ENCODE measurements at places on chromosomes 7 and 10.

DNA sequence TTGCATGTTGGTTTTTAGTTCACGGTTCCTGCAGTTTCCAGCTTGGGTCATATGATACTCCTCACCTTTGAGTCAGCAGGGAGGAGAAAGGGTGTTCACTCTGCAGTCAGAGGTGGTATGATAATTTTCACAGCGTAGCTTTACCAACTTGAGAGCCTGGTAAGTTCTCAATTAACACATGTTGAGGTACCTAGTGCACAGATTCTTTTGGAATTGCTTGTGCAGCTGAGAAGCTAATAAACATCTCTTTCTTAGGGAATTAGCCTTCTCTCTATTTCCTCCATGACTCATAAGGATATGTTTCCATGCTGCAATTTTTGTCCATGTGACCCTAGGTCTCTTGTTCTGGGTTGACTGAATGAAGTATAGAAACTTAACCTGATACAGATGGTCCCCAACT lies 166.6 kb downstream of the KIF20B start:
- no peak for DNase-seq

- DNase-seq = no peak
Measured at GRCh38 chr10:48697091-48697490, 12.4 kb downstream of the WDFY4 start.

DNA sequence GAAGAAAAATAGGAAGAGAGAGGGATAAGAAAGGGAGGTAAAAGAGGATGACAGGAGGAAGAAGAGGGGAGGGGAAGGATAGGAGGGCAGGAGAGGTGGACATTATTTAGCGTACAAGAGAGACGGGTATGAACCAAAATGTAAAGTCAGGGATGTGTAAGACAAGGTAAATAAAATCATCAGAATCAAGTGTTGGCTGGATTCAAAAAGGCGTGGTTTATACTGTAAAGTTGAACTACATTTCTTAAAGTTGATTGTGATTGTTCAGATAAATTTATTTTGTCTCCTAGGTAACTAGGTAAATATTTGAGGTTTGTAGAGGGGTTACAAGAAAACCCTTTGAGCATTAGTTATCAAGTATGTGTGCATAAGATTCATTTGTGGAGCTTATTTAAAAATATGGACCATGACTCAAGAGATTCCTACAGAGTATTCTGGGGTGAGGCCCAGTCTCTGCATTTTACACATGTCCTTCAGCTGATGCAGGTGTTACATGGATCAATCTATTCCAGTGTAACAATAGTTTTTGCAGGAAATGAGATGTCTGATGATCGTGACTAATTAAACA lies 512.1 kb upstream of the MBL2 start:
- no peak for DNase-seq

DNA sequence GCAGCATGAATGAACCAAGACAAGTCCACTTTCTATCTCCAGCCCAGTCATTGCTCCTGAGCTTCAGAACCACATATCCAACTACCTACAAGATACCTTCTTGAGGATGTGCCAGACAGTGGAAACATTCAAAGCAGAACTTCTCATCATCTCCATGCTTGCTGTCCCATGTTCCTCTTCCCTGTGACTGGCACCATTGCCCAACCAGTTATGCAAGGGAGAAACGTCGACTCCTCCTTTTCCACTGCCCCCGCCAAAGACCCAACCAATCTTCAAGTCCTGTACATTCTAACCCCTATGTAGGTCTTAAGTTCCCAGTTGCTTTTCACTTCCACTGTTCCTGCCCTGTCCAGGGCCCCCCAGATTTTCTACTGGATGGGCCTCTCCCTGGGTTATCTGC lies 225.7 kb downstream of the RPS24 start:
- no peak for DNase-seq

- no peak for DNase-seq
Measured at GRCh38 chr7:17971411-17971810, 31.1 kb upstream of the SNX13 start.
